Right kidney (tissue), 9 donors: ENCODE measurements at places on chromosomes 4 and X.

GRCh38 chr4:121510341-121510874, 129.6 kb upstream of the QRFPR start:
- no peak for DNase-seq

DNA sequence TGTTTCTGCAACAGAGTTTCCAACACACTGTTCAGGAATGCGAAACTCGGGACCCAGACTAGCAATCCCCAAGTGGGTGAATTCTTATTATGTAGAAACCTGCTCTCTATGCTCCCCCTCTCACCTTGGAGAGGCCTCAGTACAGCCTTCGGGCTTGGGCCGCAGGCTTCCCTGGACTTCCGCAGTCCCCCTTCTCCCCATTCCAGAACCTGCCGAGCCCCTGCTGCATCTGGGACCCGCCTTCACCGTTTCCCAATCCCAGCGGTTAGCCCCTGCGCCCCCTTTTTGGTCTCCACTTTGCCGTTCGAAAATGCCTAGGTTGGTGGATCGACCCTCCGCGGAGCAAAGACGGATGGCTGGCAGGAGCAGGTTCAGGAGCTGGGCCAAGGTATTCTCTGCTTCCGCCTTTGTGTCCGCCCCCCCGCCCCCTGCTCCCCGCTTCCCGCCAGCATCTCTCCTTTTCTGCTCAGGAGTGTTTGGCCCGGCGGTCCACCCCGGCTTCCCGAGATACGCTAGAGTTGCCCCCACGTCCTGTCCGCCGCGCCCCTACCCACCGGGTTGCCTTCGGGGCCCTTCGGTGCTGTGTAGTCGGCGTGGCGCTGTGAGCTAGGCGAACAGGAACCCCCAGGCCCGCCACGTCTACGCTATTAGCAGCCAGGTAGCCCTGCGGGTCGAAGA, 11.5 kb downstream of the HAND2 start:
- DNase-seq, result peak; percentile 59

DNA sequence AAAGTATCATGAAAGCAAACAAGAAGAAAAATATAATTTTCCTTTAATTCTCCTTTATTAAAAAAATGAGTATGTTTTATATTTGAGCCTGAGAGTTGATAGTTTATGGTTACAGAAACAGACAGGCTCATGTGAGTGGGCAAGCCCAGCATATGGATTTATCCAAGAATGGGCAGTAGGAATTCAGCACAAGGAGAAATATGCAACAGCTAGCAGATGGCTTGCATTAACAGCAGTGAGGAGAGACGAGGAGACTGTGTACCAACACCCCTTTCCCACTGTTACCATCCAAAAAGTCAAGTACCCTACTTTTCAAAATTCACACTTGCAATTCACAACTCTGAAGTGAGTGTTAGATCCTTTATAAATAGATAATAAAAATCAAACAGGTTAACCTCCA, 1760.2 kb upstream of the TENM3 start:
- DNase-seq, result no peak

DNA sequence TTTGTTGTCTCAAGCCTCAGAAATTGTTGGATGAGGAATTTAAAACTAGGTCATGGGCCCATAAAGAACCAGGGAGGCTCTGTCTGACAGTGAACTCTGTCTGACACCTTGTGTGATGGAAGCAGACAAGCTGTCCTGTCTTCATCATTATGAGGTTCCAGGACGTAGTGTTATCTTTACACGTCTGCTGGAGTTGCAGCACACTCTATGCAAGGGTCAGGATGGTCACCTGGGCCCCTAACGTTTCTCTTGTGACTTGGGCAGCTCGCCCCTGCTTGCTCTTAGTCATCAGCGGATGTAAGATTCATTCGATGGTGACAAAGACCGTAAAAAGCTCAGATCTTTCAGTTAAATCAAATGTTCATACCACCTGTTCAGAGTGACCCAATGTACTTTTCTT, 92.0 kb upstream of the ADGRG2 start:
- DNase-seq, result peak; percentile 21

DNA sequence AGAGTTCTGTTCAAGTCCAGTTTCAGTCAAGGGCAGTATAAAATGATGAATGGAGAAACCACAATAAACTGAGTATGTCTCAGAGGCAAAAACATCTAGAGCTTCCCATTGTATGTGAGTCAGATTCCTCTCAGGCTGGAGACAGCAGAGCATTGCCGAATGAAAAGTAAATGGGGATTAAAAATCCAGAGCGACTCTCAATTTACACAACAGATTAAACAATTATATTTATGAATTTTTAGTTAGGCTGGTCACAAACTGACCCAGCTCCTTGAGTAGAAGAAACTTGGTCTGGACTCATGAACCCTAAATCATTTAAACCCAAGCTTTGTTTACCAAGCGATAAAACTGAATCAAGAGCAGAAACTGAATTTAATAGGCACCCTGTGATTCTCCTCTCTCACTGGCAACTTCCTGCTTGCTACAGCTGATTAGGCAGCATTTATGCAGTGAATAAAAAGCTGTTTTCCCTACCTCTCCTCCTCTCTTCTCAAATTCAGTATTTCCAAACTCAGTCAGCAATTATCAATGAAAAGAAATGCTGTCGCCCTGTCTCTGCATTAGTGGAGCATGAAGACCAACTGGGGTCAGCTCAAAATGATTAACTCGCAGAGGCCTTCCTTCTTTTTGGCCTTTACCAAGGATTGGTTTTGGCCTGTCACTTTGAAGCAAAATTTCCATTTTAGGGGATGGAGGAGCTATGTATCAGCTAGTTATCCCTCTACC, 568.0 kb downstream of the PDHA2 start:
- DNase-seq, result peak; percentile 35

- no peak for DNase-seq
These were observed 198.8 kb downstream of the CBR4 start for GRCh38 chr4:168811207-168811606.

GRCh38 chr4:157818946-157819692, 353.7 kb downstream of the GASK1B start:
- no peak for DNase-seq

GRCh38 chr4:163269869-163270268, 62.5 kb downstream of the NPY1R start:
- DNase-seq, result no peak

GRCh38 chrX:17944833-17945497, 83.9 kb upstream of the RAI2 start:
- no peak for DNase-seq

GRCh38 chrX:46575586-46575985, 2.0 kb downstream of the CHST7 start:
- DNase-seq, result no peak

GRCh38 chr4:161359491-161359890, 804.3 kb downstream of the FSTL5 start:
- DNase-seq, result no peak
